Effector memory CD4-positive, alpha-beta T cell (primary cell): ENCODE measurements at places on chromosomes 4 and X.

- no peak for DNase-seq
These were observed 230.6 kb downstream of the NSUN7 start for GRCh38 chr4:40980318-40980883.

DNA sequence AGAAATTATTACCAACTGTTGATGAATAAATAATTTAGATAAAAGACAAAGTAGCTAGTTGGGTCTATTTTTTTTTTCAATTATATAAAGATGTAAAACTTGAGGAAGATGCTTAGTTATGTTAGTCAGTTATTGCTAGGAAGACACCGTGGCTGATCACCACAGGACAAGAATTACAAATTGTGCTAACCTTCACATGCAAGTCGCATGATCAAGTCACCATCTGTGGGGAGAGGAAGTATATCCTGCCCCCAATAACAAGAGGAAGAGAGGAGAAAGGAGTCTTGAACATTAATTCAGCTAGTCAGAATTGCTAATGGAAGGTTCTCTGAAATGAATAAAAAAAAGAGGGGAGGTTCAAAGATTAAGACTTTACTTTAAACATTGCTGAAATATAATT, 52.3 kb downstream of the CPEB2 start:
- DNase-seq: no peak

GRCh38 chr4:14151101-14151500, 523.6 kb upstream of the BOD1L1 start:
- no peak for DNase-seq

DNA sequence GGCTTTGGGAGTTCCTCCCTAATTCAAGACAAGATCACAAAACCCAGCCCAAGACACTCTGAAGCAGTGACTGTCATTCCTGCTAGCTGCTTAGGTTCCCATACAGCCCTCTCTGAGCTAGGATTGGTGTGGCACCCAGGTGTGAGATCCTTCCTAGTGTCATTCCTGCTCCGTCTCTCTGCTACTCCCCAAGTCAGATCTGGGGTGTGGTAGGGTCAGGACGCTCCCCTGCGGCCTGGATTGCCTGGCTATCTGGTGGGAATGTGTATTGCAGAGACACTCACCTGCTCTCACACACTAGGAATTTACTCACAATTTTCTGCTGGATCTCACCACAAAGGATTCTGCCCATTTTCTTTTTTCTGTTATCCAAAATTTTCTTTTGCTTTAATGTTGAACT, 560.8 kb upstream of the ATOH1 start:
- DNase-seq: no peak

DNA sequence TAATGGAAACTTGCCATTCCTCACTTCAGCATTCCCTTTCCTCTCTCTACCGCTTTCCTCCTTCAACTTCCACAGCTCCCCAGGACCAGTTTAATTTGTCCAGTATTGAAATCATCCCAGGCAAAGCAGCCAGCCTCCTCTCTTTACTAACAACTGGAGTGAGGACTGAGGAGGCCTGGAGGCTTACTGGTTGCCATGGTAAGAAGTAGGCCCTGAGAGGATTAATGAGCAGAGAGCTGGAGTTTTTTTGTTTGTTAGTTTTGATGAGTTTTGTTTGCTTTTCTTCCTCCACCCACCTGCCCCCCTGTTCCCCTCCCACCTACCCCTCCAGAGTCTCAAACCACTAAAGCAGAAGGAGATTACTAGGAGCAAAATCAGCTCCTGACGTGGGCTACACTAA, 29.5 kb upstream of the PLP1 start:
- DNase-seq: no peak

GRCh38 chr4:87851953-87852352, 19.2 kb downstream of the MEPE start:
- no peak for DNase-seq

DNA sequence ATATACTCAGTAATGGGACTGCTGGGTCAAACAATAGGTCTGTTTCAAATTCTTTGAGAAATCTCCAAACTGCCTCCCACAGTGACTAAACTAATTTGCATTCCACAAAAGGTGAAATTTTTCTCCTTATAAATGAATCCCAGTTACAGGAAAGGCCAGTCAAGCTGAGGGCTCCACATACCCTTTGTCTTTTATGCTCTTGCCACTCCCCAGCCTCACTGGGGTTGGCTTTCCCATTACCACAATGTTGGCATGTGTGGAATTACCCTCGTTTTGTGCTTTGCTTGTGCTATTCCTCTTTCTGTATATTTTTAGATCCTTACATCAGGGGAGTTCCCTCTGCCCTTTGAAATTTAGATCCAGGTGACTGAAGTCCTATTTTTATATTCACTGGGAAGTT, 220.2 kb upstream of the LCORL start:
- DNase-seq: no peak
